ENCODE measurements at places on chromosomes 6 and 20. TPM values are rescaled to one million over a fixed set of nuclear protein-coding genes. Genes with fewer than 3 reads are reported as not detected.
A peak's percentile ranks its signal among the peaks of the same experiment; 100 is the strongest.

Gene DEFB124
- total RNA-seq = not detected

Gene KCNQ5
- 0.47 TPM for total RNA-seq

Gene DLL1
- 26.6 TPM for total RNA-seq

GRCh38 chr6:109772883-109773431 is 81.9 kb downstream of the FIG4 start:
- no peak for DNase-seq

GRCh38 chr20:19583532-19584175 is 174.4 kb upstream of the RIN2 start:
- peak; percentile 32 for DNase-seq

- no peak for DNase-seq
Measured at GRCh38 chr20:20407891-20408805, 40.2 kb downstream of the INSM1 start.

DNA sequence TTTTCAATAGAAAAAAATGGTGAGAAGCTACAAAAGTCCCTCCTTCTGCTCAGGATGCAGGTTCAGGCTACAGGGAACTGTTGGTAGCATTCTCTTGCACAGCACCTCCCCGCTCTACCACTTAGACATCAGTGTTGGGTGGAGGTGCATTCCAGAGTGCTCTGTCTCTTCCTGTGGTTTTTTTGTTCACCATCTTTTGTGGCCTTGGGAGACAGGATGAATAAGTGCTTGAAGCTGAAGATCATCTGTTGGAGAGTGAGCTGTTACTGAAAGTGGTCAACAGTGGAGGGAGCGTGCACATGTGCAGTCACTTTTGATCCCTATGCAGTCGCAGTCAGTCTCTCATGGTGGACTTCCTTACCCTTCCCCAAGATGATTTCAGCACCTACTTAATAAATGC is 16.6 kb upstream of the BTBD3 start:
- DNase-seq = no peak

GRCh38 chr6:157405986-157406385 is 25.0 kb downstream of the ZDHHC14 start:
- DNase-seq = no peak

- no peak for DNase-seq
Measured at GRCh38 chr6:148389086-148389485, 46.4 kb downstream of the SASH1 start.

All from left colon (tissue), 2 donors.